ENCODE measurements at places on chromosomes 6 and 20. TPM values are rescaled to one million over a fixed set of nuclear protein-coding genes. Genes with fewer than 3 reads are reported as not detected.

GRCh38 chr20:59939052-59939878 lies 840 bp downstream of the PPP1R3D start:
- H3K4me3 ChIP-seq: peak overlapping the region; percentile 74
- H3K4me1 ChIP-seq: peaks cover 61% of the 10 kb centered on the region
- peak overlapping the region; percentile 93 for H3K27ac ChIP-seq
- H3K27me3 ChIP-seq: no peaks in the 10 kb centered on the region

DNA sequence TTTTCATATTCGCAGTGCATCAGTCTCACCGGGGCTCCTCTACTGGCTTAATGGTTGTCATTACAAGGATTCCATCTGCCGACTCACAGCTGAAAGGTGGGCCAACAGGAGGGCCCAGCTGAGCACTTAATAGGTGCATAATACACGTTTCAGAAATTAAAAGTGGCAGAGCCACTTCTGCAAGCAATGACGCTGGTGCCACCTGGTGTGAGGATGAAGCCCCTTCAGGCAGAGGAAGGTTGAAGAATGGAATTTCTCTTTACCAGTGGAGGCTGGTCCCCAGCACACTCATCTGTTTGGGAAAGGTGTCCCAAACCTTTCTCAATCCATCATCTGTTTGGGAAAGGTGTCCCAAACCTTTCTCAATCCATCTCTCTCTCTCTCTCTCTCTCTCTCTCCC lies 8.2 kb upstream of the STMND1 start:
- no peak overlapping the region for H3K27ac ChIP-seq
- no peak for DNase-seq
- no peaks in the 10 kb centered on the region for H3K36me3 ChIP-seq
- no peak overlapping the region for H3K4me3 ChIP-seq

DNA sequence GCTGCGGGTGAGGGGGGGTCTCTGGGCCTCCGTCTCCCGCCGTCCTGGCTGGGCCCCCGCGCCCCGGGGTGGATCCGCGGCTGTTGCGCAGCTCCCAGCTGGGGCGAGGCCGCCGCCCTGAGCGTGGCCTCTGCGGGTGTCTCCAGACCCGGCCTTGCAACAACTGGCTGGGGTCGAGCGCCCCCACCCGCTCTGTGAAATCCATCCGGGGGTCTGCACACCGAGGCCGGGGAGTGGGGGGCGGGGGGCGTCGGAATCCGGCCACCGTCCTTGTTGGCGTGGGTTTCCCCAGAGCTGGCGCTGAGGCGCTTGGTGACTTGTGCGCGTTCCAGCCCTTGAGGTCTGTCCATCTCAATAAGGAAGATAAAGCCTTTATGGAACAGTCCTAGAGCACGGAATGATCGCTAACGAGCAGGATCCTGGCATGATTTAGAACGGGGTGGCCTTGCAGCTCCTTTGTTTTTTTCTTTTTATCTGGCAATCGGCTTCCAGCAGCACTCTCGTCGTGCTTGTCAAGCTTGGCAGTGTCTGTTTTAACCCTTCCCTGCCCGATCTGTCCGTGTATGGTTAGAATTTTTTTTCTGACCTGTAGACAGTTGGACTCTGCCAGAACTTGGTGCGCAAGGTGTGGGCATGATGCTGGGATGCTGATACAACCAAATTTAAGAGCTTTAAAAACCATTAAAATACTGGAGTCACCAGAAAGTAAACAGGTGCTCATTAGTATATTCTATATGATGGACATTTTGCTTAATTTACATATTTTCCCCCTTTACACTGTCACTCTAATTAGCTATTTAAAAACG lies 675 bp downstream of the DSTN start:
- H3K4me1 ChIP-seq: peaks cover 66% of the 10 kb centered on the region
- peak overlapping the region; percentile 100 for H3K27ac ChIP-seq
- no peaks in the 10 kb centered on the region for H3K27me3 ChIP-seq
- peaks cover 5% of the 10 kb centered on the region for H3K36me3 ChIP-seq
- no peak for DNase-seq

- no peaks in the 10 kb centered on the region for H3K36me3 ChIP-seq
- no peak for DNase-seq
- H3K4me3 ChIP-seq: no peak overlapping the region
Measured at GRCh38 chr6:25844518-25844917, 12.7 kb upstream of the SLC17A1 start.

Gene BTN1A1
- total RNA-seq: not detected

All from esophagus muscularis mucosa (tissue), 4 donors.